ENCODE measurements at places on chromosomes 12 and 14.

- DNase-seq: no peak
Observed at GRCh38 chr12:117052386-117053049, 46.7 kb downstream of the TESC start.

GRCh38 chr12:50603817-50604639 is 99.2 kb downstream of the DIP2B start:
- no peak for DNase-seq

DNA sequence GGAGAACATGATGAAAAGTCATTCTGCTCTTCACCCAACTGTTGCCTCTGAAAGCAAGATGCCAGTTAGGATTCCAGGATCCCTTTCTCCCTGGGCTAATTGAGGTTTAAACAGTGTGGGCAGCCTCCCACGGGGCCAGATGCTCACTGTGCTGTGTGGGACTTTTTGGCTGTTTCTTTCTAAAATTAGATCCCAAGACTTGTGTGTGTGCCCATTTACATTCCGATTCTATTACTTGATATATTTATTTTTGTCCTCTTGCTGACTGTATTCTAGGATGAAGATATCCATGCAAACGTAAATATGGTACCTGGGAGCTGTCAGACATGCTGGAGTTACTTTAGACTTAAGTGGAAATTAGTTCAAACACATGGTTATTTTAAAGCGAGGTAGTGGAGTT is 6.2 kb downstream of the IFT43 start:
- DNase-seq: no peak

GRCh38 chr14:54660604-54661111 is 93.7 kb downstream of the SAMD4A start:
- no peak for DNase-seq

- DNase-seq: no peak
Observed at GRCh38 chr12:2411616-2412304, 359.0 kb downstream of the CACNA1C start.

- no peak for DNase-seq
Observed at GRCh38 chr12:24982250-24982649, 33.3 kb upstream of the BCAT1 start.

All from NCI-H187 (cell line).